ENCODE measurements at places on chromosomes 7 and 10.

GRCh38 chr10:5812283-5813090, 747 bp downstream of the GDI2 start:
- no peak for DNase-seq

- no peak for DNase-seq
Measured at GRCh38 chr10:77906951-77907421, 19.6 kb downstream of the DLG5 start.

DNA sequence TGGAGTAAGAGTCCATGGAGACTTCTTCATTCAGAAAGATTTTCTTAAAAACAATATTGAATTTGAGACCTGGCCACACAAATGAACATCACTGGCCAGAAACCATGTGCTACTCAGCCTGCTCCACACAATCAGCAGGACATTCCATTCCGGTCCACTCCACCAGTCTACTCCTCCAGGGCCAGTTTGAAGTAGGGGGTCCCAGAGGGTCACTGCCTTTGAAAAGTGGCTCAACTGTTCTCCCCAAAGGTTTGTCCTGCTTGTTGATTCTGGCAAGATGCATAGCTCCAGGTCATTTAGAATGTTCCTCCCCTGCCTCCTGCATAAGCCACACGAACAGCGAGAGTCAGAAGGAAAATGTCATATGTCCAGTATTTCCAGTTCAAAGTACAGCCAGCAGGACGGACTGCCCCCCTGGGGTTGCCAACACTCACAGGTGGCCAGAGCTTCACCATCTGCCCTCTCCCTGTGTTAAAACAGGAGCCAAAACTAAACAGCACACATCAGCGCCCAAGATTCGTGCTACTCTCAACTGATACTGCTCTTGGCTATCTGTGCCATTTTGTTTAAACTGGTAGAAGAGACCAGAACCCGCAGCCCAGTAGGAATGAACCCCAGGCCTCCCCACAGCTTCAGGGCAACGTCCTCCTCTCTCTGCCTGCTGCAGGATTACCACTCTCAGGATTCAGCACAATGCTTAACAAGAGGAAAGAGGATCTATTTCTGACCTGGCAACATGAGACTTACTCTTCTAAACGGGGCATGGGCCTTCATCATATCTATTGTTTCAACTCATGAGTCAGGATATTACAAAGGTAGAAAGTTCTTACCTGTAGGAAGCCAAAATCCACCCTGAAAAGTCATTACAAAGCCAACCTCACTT, 11.3 kb downstream of the GRB10 start:
- DNase-seq, result no peak

- peak; percentile 37 for DNase-seq
Measured at GRCh38 chr7:33039257-33039902, 23.2 kb downstream of the NT5C3A start.

- DNase-seq, result peak; percentile 1
Measured at GRCh38 chr7:45726883-45727282, 146.0 kb downstream of the CCDC201 start.

- no peak for DNase-seq
Measured at GRCh38 chr7:112272921-112273561, 66.5 kb downstream of the ZNF277 start.

DNA sequence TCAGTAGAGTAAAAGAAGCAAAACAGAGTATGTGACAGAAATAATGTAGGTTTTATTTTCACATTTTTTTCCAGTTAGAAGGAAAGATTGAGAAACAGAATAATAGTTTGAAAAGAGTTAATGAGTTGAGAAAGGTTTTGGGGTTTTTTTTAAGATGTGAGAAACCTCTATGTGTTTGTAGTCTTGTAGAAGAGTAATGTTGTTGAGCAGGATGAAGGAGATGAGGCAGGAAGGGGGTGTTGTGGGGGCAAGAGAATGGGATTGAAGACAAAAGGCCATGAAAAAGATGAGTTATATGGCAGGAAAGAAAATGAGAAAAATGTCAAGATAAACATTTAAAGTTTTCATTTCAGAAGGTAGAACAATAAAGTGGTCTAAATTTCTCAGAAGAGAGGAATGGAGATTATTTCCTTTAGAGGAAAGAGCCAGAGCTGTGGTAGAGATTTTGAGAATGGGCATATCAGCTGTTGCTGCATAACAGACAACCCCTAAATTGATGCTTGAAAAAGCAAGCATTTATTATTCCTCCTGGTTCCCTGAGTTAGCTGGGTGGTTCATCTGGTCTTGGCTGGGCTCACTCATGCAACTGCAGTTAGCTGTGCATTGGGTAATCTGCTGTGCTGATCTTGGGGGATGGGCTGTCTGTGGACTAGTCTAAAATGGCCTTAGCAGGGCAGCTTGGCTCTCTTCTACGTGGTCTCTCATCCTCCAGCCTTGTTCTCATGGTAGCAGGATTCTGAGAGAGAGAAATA, 27.1 kb downstream of the PCGF5 start:
- DNase-seq, result no peak

Measured in GM20000 (cell line).